NAMALWA (cell line): ENCODE measurements at places on chromosomes 3 and 15.

GRCh38 chr3:18012436-18012835 is 270.0 kb upstream of the TBC1D5 start:
- DNase-seq, result no peak

DNA sequence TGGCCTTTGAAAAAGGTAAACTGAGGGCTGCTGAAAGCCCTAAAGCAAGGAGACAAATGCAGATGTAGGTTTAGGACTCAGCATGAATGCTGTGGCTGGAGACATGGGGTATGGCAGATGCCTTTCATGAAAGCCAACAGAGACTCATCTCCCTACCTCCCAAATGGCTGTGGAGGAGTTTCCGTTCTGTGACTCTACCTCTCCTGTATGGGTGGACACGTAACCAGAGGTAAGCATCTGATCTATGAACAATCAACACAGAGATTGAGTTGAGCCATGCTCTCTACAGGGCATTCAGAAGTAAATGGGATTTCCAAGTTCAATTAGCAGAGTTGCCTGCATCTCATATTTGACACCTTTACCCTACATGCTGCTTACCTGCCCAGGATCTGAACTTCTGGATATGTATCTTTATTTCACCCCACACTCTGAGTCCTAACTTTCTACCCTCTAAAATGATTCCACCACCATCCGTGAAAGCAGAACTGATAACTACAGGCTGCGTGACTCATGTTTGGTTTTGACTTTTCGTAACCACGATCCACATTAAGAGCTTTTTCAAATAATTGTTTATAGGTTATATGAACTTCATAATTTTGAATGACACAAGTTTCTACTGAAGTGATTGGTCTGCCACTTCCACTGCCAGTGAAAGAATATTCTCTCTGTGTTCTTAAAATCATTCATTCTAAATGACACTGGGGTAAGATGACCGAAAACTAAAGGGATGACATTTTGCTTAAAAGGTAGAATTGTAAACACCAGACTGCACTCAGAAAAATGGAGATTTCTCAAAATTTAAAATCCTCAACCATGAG is 1058.7 kb downstream of the FHIT start:
- DNase-seq, result no peak

DNA sequence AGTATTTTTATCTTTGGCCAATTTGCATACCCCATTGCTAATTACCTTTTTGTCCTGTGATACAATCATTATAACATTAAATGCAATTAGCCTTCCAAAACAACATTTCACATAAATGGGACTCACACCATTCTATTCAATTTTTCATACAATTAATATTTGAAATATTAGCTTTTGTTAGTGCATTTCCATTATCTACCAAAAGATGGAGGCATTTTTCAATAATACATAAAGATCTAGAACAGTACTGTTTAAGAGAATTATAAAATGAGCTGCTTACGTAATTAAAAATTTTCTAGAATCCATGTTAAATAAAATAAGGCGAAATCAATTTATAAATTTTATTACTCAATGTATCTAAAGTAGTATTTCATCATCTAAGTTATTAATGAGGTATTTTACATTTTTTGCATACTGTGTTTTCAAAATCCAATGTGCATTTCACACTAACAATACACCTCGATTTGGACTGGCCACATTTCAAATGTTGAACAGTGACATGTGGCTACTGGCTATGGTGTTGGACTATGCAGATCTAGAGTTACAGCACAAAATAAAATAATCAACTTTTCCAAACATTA is 74.3 kb downstream of the TJP1 start:
- peak; percentile 36 for DNase-seq

DNA sequence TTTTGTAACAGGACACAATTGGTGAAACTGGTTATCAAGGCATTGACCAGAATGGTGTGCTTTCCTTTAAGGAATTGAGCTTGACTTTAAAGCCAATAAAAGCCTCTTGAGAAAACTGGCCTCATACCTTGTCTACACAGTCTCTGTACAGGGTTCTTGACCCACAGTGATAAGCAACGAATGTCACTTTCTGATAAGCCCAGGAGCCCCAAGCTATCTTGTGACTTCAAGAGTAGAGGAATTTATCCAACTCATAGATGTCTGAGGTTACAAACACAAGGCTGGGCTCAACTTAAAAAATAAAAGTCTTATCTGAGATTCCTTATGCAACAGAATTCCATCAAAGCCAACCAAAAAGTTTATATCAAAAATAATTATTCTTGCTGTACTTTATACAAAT is 212.1 kb downstream of the GBE1 start:
- DNase-seq, result no peak

- DNase-seq, result no peak
Measured at GRCh38 chr15:79969146-79969545, 1.9 kb downstream of the BCL2A1 start.

GRCh38 chr15:66023311-66023972 is 154.2 kb downstream of the RAB11A start:
- DNase-seq, result no peak

GRCh38 chr15:67134067-67134838 is 68.9 kb downstream of the SMAD3 start:
- peak; percentile 76 for DNase-seq

DNA sequence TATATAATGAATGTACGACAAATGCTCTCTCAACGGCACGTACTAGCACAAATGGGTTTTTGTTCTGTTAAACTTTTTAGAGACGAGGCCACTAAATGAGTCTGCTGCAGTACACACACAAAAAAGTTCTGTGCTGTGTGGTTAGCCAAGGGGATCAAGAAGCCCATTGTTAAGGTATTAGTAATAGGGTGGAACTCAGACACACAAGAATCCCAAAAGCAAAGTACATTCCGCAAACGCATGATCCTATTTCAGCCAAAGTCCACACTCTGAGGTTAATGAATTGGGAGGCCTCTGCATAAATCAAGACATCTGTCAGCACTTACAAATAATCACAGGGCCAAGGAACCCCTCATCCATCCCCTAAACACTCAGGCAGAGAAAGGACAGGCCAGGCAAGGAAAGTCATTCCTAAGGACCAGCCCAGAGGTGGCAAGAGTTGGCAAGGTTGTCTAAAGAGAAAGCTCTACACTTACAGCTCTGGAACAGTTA is 12.1 kb downstream of the OSBPL10 start:
- no peak for DNase-seq

DNA sequence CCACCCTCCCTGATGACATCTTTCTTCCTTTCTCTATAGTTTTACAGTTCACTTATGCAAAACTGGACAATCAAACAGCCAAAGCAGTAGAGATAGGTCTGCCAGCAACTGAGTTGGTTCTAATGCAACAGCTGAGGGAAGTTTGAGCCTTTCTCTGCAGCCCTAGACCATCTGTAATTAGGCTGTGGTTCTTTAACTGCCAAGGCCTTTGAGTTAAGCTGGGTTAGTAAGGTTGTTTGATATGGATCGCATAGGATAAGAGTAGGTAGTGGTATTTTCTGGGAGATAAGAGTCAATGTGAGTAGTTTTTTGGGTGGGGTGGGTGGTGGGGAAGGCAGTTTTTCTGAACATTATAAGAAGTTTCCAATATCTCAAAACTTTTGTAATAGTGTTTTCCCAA is 3.0 kb downstream of the RPL39L start:
- DNase-seq, result no peak

GRCh38 chr3:61948699-61949305 is 387.4 kb downstream of the PTPRG start:
- no peak for DNase-seq

GRCh38 chr15:77420610-77421369 is at the start of gene HMG20A:
Gene HMG20A, plus strand, starts transcription at chr15:77420888. Its CDS starts 37,520 bp downstream, at chr15:77458408.
- peak; percentile 90 for DNase-seq

- DNase-seq, result no peak
Measured at GRCh38 chr15:55742927-55743728, at the start of gene PRTG. Gene PRTG, minus strand, starts transcription at chr15:55743152. Its CDS starts 221 bp downstream, at chr15:55742931.

- DNase-seq, result no peak
Measured at GRCh38 chr3:46705751-46706552, 4.8 kb downstream of the TMIE start.
